Stimulated activated naive CD4-positive, alpha-beta T cell (primary cell): ENCODE measurements at places on chromosomes 6 and 20.

- no peak for DNase-seq
Measured at GRCh38 chr6:157944983-157945931, 36.4 kb upstream of the SYNJ2 start.

GRCh38 chr6:40011844-40012243 lies 77.6 kb upstream of the MOCS1 start:
- no peak for DNase-seq

DNA sequence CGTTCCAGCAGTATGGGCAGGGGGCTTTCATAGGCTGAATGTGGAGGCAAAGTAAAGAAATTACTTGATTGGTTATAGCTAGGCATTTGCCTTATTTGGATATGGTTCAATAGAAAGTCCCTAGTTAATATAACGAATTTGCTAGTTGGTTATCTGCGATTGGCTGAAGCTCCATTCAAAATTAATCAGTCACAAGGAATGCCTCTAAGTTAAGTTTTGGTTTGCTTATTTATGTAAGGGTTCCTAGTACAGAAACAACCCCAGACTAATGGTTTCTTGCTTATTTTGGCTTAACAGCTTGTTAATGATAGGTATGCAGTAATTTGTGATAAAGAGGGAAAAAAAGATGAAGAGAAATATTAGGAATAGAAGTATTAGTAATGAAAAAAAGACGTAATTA lies 87.5 kb downstream of the JAG1 start:
- no peak for DNase-seq

DNA sequence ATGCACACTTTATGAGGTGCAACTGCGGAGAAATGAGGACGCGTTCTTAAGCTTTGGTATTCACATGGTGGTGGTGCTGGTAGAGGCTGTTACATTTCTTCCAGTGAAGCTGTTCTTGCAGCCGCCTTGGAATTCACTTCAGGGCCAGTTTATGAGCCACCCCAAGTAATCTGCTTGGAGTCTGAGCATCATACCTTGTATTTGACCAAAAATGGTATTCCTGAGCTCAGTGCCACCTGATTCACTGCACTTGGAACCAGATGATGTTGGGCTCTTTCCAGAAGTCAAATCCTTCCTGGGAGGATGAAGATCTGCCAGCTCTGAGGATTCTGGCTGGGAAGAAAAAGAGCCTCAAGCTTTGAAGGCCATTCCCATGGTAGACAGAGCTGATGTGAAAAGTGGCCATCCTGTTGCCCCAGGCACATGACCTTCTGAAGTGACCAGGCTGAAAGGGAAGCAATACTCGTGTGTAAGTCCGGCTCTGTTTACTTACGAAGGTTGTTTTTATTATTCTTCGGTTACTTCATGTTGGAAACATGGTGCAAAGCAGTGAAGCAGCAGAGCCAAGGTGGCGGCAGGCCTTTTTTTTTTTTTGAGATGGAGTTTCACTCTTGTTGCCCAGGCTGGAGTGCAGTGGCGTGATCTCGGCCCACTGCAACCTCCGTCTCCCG lies 7.7 kb downstream of the MANBAL start:
- no peak for DNase-seq

- no peak for DNase-seq
Measured at GRCh38 chr6:251920-252319, 40.4 kb upstream of the DUSP22 start.
